ENCODE measurements at places on chromosomes 4 and X.
A peak's percentile ranks its signal among the peaks of the same experiment; 100 is the strongest.

- no peak for DNase-seq
Observed at GRCh38 chrX:13864264-13864663, 47.4 kb upstream of the GPM6B start.

- no peak for DNase-seq
Observed at GRCh38 chr4:1240721-1241465, 8.0 kb downstream of the CTBP1 start.

DNA sequence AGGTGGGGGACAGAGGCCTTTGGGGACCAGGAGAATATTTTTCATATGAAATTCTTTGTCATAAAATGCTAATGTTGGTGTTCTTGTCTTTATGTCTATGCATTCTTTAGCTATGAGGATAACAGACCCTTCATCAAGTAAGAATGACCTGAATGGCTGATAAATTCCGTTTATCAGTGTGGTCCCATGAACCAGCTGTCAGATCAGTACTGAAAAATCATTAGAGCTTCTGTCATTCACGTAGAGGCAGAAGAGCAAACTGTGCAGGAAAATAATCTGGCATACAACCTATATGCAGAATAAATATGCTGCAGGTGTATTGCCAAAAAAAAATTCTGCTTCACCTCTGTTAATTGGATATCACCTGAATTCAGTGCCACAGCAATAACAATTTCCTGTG is 828.6 kb downstream of the ADGRL3 start:
- no peak for DNase-seq

DNA sequence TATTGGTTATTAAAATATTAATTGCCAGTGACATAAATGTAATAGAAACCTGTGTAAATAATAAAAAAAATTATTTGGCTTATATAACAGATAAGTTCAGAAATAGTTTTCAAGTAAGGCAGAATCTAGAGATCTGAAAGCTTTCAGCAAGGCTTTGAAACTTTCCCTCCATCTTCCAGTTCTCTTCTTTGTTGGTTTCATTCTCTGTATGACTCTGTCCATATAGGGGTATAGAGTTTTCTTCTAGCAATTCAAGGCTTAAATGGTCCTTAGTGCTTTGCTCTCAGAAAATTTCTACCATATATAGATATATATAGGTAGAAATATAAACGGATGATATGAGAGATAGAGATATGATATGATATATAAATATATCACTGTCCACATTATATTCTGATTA is 160.5 kb upstream of the GABRA2 start:
- no peak for DNase-seq

- DNase-seq = no peak
Observed at GRCh38 chr4:87499403-87500091, 29.6 kb downstream of the SPARCL1 start.

DNA sequence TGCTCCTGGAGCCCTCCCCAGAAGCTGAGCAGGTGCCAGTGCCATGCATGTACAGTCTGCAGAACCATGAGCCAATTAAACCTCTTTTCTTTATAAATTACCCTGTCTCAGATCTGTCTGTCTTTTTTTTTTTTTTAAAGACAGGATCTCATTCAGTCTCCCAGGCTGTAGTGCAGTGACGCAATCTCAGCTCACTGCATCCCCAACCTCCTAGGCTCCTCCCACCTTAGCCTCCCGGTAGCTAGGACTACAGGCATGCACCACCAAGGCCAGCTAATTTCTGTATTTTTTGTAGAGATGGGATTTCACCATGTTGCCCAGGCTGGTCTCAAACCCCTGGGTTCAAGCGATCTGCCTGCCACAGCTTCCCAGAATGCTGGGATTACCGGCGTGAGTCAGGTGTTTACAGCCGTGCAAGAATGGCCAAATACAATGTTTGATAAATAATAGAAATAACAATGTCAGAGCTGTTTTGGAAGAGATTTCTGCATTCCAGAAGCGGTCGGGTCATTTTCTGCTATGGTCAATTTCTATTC is 68.8 kb downstream of the SLC2A9 start:
- DNase-seq = no peak

GRCh38 chr4:14264437-14264836 is 636.9 kb upstream of the BOD1L1 start:
- DNase-seq = no peak

DNA sequence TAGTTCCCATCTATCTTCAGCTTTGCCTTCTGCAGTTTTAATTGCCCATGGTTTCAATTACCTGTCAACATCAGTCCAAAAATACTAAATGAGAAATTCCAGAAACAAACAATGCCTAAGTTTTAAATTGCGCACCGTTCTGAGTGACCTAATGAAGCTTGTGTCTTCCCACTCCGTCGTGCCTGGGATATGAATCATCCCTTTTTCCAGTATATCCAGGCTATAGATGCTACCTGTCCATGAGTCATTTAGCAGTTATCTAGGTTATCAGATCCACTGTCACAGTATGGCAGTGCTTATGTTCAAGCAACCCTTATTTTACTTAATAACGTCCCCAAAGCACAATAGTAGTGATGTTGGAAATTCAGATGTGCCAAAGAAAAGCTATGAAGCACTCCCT is 363.6 kb upstream of the FAM241A start:
- DNase-seq = no peak

- no peak for DNase-seq
Observed at GRCh38 chrX:53639257-53639656, 47.3 kb downstream of the HUWE1 start.

GRCh38 chr4:182103614-182104319 is 139.4 kb upstream of the TENM3 start:
- no peak for DNase-seq

- no peak for DNase-seq
Observed at GRCh38 chr4:99763635-99764101, 53.0 kb upstream of the DAPP1 start.

GRCh38 chr4:139300431-139301112 is 733 bp upstream of the NAA15 start:
- DNase-seq = no peak

GRCh38 chr4:75036046-75036830 is 103.3 kb downstream of the PARM1 start:
- DNase-seq = no peak

- DNase-seq = no peak
Observed at GRCh38 chrX:115112411-115112810, 76.8 kb upstream of the RBMXL3 start.

- DNase-seq = no peak
Observed at GRCh38 chr4:79442422-79442821, 34.4 kb upstream of the GK2 start.

DNA sequence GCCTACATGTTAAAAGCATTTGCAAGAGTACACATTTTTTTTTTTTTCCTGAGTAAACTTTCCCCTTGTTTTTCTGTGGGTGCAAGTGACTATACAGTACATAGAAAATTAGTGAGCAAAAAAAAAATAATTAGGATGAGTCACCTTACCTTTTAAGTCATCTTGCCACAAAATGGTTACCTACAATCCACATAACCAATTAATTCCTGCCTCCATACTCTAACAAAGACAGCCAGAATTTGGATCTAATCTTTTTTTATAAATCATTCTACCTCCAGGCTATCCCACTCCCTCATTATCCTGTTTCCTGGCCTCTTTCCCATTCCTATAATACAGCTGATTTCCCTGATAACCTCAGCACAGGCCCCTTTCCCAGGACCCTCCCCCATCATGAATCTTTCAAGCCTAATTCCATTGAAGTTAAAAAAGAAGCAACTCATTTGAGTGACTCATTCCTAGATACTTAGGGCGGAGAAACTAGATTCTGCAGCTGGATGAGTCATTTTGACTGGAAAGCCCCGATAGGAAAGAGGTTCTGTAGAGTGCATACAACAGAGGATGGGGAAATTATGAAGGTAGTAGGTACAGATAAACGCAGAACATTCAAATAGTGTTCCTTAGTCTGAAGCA is 128.2 kb downstream of the C4orf51 start:
- peak; percentile 33 for DNase-seq
